Activated CD4-positive, alpha-beta memory T cell treated with anti-CD3 and anti-CD28 coated beads for 36 hours (primary cell): ENCODE measurements at places on chromosomes 6 and 20.
A peak's percentile ranks its signal among the peaks of the same experiment; 100 is the strongest.

DNA sequence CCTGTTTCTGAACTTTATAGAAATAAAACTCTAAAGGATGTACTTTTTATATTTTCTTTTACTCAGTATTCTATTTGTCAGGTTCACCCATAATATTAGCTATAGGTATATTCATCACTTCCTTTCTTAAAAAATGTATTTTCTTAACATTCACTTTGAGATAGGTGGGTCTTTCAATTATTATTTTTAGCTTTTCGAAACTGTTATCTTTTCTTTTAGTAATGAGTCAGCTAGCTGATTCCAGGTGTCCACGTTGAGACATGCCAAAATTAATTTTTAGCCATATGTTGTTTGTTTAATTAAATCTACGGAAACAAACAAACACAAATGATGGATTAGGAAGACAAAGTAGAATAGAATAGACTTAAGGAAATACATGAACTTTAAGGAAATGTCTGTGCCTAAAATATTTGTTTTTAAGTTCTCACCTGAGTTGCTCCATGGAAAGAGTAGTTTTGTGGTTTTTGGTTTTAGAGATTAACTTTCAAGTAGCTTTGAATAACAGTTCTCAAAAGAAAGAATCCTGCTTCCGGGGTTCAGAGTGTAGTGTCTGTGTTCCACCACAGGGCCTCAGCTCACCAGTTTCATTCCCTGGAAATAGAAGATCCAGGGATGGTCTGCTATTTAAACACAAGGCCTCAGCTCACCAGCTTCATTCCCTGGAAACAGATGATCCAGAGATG is 435.0 kb downstream of the HAO1 start:
- no peak for DNase-seq

DNA sequence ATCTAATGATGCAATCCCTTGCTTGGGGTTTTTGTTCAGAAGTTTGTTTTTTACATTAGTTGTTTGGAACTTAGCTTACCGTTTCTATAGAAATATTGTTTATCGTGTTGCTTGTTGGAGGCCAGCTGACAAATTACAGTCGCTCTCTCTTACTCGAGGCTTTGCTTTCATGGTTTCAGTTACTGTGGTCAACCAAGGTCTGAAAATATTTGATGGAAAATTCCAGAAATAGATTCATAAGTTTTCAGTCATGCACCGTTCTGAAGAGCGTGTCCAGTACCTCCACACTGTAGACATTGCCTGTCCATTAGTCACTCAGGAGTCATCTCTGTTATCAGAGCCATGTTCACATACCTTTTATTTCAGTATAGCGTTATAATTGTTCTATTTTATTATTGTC is 47.9 kb downstream of the DEK start:
- no peak for DNase-seq

DNA sequence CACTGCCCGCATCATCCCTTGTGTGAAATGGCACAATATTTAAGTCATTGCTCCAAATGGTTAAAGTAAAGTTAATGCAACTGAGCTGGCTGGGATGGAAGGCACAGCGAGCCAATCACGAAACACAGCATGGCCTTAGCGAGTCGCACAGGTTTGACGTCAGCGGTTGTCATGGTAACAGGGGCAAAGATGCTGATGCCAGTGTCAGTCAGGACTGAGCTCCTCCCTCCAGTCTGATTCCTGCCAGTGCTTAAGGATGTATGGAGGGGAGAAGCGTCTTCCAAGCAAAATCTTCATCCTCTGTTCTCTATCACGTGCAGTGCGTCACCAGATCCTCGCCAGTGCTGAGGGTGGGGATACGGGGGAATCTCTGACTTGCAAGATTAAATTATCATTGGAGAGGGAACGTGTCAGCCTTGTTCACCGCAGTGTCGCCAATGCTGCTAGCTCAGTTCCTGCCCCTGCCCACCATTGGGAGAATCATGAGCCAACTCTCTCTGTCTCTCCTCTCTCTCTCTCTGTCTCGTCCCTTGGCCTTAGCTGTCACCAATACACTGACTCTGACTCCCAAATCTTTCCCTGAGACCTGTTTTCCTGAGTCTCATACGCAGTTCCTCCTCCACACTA is 24.5 kb downstream of the TSPYL4 start:
- peak; percentile 41 for DNase-seq

- peak; percentile 23 for DNase-seq
These were observed 222.0 kb upstream of the SGK1 start for GRCh38 chr6:134539865-134540323.

GRCh38 chr6:90493332-90493731 is 93.5 kb downstream of the MAP3K7 start:
- no peak for DNase-seq

DNA sequence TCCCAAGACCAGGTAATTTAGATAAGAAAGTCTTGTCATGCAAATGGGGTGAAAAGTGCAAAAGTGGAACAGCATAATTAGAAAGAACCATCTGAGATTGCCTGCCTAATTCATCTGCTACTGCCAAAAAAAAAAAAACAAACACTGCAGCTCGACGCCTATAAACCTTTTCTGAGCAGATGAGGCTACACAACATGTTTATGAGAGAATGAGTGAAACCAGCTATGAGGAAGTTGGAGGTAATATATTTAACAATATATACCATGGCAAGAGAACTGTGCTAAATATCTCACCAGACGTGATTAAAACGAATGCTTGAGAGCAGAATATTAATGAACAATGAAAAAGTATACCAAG is 50.0 kb downstream of the LAMA4 start:
- no peak for DNase-seq

- no peak for DNase-seq
These were observed 124.5 kb downstream of the TAF4 start for GRCh38 chr20:61940976-61941720.

DNA sequence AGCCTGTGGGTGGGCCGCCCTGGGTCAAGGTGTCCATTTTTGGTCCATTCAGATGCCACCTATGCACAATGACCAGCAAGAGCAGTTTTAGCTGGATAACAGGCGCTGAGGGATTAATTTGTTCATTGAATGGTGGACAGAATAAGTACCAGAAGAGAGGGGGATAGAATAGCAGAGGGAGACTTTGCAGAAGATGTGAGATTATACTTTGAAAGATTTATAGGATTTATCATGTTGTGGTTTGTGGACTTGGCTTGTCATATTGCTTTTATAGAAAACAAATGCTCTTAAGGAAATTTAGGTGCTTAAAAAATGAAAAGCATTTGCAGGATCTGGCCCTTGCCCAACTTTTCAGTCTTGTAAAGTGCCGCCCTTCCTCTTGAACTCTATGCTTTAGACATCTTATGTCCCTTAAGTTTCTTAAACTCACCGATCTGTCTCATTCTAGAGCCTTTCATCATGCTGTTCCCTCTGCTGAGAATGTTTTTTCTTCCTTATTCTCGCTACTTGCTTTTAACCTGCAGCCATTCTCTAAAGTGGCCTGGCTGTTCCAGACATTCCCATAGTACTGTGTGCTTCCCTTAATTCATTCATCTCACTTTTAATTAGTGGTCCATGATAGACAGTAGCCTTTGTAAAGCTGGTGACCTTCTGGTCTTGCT is 42.5 kb downstream of the CD109 start:
- no peak for DNase-seq

DNA sequence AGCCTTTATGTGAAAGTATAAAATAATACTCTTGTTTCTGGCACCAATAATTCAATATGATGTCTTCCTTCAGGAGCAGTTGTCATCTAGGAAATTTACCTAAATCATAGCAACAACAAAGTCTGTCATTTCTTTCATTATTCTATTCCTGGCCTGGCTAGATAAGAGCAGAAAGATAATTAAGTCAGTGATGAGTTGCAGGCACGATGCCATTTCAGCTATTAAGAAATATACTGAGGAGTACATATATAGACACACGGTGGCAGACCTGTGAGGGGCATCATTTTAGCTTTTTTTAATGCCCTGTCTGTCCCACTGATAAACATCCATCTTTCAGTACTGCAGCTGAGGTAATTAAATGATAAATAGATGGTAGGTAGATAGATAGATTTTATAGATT is 756.1 kb upstream of the EPHA7 start:
- DNase-seq: no peak

DNA sequence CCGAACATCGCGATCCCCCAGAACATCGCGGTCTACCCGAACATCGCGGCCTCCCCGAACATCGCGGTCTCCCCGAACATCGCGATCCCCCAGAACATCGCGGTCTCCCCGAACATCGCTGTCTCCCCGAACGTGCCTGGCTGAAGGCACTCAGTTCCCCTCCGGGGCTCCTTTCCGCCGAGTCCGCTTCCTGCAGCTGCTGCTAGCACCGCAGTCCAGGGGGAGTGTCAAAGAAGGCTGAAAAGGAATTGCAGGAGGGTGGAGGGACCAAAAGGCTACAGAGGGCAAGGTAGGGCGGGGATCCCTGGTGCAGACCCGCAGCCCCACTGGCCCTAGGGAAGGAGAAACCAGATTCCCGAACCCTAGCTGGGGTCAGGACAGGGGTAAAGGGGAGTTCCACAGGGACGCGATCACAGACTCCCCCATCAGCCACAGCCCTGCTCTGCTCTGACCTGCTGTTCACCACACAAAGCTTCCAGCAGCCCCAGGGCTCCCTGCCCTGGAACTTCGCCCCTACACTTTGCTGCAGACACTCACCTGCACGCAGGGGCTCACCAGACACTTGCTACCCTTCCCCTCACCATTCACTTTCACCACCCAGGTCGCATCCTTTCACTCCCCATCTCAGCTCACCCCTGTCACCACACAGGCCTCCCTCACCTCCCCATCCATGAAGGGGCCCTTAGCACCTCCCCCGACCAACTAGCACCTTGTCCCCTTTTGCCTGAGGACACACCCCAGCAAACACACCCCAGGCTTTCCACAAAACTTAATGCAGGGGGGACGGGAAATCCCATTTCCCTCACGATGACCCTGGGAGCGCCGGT is 1.7 kb downstream of the ULBP1 start:
- DNase-seq: peak; percentile 31

GRCh38 chr20:59785986-59786795 is 147.2 kb downstream of the SYCP2 start:
- no peak for DNase-seq

GRCh38 chr6:52994031-52994838 is 849 bp downstream of the GSTA4 start:
- no peak for DNase-seq

GRCh38 chr6:127058936-127059335 is 59.5 kb upstream of the RSPO3 start:
- DNase-seq: no peak

GRCh38 chr6:159430323-159430722 is 261.1 kb downstream of the FNDC1 start:
- no peak for DNase-seq

DNA sequence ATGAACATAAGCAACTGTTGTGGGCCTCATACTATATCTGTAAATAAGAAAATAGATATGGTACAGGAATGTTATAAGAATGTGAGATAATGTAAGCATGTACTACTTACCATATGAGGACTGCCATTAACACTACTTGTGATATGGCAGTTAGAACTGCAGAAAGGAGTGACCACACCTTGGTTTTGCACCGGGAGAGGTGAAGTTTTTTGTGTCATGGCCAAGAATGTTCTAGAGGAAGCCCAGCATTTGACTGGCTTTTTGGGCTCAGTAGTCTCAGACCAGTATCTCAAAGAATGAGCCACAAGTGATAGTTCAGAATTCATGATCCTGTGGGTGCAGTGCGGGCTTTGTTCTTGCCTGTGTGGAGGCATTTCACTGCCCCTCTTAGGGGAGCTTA is 123.5 kb downstream of the CLIC5 start:
- no peak for DNase-seq

DNA sequence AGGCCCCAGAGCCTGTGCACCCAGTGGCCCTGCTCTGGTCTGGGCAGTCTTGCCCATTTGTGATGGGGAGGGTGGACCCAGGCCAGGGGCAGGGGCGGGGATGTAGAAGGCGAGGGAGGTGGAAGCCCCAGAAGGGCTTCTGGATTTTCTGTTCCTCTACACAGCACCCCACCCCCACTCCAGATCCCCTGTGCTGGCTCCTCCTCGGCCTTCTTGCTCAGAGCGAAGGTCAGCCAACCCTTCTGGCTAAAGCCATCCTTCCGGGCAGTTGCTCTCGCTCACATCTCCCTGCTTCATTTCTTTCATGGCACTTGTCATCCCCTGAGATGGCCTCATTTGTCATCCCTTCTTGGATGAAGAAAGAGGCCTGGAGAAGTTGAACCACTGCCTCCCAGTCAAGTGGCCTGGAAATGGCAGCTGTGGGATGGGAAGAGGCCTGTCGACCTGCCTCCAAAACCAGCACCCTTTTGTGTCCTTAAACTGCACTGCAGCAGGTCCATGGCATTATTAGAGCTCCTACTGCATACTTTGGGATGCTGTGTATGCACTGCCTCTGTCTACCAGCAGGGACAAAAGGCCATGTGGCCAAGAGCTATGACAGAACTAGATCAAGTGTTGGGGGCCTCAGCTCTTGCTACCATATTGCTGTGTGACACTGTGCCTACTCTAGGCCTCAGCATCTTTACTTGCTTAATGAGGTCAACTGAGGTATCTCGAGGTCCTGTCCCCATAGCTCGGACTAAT is 19.9 kb downstream of the PEDS1 start:
- no peak for DNase-seq

- DNase-seq: no peak
These were observed 88.9 kb upstream of the SNAP25 start for GRCh38 chr20:10129749-10130148.
